OCI-M1 (cell line): ENCODE measurements at places on chromosomes 7 and 10.

DNA sequence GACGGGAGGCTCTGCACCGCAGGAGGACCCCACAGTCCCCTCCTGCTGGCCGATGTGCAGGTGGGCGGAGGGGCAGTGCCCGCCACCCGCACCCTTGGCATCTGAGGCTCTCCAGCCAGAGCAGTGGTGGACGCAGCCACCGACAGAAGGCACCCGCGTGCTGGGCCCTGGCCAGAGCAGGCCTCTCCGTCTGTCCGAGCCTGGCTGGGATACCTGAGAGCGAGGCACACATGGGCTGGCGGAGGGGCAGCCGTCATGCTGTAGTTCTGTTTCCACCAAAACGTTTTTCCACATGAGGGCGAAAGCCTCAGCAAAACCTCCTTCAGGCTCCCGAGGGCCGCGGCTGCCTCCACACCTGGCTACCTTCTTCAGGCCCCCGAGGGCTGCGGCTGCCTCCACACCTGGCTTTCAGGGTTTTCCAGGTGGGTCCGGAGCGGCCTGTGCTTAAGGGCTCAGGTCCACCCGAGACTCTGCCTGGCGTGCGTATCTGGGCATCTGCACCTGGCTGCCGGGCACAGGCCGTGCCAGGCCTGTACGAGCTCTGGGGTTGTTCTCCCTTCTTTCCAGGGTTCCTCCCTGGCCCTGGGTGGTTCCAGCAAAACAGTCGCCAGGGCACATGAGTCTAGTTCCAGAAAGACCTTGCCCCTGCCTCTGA lies 115.5 kb downstream of the INPP5A start:
- no peak for DNase-seq

DNA sequence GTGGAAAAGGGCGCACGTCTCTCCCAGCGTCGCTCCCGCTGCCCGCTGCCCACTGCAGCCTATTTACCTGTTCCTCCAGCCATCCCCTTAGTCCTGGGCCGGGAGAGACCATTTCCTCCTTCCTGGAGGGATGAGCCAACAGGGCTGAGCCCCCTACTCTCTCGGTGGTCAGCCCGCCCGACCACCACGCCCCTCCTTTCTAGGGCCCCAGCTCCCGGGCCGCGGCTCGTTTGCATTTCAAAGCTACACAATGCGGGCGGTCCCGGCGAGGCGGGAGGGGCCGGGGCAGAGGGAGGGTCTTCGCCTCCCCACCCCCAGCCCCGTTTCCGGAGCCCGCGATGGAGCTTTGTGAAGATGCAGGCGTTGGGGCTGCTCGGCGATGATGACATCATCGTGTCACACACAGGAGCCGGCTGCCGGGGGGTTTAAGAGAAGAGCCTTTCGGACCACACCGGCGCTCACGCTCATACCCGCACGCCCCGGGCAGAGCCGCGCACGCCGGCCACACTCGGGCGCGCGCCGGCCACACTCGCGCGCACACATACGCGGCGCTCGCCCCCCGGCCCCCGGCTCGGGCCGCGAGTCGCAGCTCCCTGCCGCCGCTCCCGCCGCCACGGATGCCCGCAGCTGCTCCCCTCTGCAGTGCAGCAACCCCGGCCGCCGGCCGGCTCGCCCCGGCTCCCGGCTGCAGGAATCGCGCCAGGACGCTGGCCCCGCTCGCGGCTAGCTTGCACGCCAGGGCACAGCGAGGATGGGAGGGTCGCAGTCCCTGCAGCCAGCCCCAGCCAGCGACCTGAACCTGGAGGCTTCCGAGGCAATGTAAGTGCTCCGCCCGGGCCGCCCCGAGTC lies 107.7 kb upstream of the BTBD16 start:
- no peak for DNase-seq

GRCh38 chr10:70715853-70716795 lies 43.8 kb downstream of the ADAMTS14 start:
- DNase-seq: peak; percentile 43

GRCh38 chr10:81957976-81958375 lies 83.0 kb downstream of the NRG3 start:
- DNase-seq: no peak
